DMS79 treated with DMSO at 0.1 percent for 48 hours (cell line): ENCODE measurements at places on chromosomes 11 and 22.

- DNase-seq = no peak
These were observed 62.1 kb downstream of the DDI1 start for GRCh38 chr11:104098555-104098954.

DNA sequence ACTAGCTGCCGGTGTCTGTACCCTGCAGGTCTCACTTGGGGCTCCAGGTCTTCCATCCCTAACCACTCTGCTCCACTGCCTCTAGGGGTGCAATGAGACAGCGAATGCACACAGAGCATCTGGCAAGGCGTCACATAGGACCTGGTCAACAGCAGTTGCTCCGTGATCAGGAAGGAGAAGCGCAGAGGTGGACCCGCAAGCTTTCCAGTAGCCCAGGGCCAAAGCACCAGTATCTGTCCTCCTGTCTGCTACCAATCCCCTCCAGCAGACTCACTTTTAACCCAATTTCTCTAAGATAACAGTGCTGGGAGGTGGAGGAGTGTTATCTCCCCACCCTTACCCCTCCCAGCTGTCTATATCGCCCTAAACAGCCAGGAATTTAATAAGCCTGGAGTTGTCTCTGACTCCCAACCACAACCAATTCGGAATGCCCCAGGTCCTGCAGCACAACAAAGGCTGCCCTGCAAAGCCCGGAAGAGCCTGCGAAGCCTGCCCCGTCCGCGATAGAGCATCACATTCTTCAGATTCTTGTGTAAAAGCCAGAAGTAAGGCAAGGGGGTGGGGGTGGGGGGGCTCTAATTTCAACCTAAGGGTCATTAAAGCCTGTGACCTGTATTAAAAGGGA is 19.3 kb downstream of the MYH9 start:
- DNase-seq = no peak

DNA sequence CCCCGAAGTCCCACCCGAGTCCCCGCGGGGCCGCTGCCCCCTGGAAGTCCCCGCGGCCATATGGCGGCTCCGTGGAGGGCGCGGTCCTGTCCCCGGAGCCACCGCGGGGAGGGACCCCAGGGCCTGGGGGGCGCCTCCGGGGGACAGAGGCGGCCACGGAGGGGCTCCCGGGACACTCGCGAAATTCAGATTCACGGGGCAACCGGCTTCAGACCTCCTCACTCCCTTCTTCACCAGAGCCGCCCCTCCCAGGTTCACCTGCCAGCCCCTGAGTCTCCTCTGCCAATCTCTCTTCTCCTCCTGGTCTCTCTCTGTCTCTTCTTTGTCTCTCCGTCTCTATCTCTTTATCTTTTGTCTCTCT is 28.2 kb upstream of the TOLLIP start:
- no peak for DNase-seq

GRCh38 chr22:19784384-19785175 is 24.0 kb downstream of the TBX1 start:
- DNase-seq = no peak

- no peak for DNase-seq
These were observed 77.8 kb upstream of the LINC01488 start for GRCh38 chr11:69403556-69404215.

DNA sequence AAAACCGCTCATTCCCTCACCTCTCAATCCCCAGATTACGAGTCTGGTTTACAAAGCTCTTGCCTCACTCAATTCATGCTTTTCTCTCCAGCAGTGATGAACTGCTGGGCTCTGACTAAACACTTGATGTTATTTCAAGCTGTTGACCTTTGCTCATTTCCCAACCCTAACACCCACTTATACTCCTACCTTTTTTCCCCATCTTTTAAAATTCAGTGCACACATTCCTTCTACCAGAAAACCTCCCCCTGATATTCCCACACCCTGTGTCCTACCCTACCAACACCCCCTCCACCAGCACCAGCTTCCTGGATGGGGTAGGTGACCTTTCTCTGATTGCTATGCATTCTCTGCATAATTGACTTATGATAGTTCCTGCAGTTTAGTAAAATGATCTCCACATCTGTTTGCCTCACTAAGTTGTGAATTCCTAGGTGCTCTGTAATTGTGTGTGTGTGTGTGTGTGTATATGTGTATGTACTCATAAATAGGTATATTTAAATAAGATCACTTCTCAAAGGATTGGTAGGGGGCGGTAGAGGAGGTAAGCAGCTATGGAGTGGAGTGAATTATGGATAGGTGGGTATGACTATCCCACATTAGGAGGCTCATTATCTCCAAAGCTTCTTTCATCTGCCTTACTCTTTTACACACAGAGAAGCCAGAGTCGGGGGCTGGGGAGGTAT is 842 bp downstream of the HEPACAM start:
- no peak for DNase-seq

DNA sequence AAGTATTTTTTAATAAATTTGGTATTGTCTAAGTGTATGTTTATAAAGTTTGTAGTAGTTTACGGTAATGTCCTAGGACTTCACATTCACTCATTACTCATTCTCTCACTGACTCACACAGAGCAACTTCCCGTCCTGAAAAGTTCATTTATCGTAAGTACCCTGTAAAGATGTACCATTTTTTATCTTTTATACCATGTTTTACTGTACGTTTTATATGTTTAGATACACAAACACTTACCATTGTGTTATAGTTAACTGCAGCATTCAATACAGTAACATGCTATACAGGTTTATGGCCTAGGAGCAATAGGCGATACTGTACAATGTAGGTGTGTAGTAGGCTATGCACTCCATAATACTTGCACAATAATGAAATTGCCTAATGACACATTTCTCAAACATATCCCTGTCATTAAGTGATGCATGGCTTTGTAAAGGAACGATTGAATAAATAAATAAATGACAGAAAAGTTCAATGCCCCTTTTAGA is 12.5 kb upstream of the CARD18 start:
- no peak for DNase-seq

DNA sequence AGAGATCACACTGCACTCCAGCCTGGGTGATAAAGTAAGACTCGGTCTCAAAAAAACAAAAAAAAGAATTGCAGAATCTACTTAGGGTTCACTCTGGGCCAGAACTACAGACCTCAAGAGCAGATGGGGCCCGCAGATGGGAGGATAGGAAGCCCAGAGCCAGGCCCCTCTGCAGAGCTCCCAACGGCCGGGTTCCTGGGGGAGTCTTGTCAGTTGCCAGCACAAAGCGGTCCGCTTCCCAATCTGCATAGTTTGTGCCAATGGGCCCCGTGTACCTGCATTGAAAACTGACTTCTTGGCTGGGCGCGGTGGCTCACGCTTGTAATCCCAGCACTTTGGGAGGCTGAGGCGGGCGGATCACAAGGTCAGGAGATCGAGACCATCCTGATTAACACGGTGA is 1.7 kb upstream of the CHID1 start:
- DNase-seq = no peak

- DNase-seq = no peak
These were observed 13.6 kb upstream of the NUP160 start for GRCh38 chr11:47861728-47862127.

DNA sequence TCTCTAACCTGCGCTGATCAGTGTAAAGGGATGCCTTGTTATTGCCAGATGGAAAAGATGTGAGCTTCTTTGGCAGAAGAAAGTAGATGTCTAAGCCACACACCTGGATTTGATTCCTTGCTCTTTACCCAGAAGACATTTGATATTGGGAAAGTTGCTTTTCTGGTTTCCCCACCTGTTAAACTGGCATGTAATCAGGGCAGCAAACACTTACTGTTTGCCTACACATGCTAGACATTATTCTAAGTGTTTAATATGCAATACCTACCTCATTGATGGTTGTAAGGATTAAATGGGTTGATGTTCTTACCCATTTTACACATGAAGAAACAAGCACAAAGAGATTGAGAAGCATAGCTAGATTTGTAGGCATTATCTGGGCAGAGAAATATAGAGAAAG is 16.6 kb downstream of the ASRGL1 start:
- DNase-seq = no peak

DNA sequence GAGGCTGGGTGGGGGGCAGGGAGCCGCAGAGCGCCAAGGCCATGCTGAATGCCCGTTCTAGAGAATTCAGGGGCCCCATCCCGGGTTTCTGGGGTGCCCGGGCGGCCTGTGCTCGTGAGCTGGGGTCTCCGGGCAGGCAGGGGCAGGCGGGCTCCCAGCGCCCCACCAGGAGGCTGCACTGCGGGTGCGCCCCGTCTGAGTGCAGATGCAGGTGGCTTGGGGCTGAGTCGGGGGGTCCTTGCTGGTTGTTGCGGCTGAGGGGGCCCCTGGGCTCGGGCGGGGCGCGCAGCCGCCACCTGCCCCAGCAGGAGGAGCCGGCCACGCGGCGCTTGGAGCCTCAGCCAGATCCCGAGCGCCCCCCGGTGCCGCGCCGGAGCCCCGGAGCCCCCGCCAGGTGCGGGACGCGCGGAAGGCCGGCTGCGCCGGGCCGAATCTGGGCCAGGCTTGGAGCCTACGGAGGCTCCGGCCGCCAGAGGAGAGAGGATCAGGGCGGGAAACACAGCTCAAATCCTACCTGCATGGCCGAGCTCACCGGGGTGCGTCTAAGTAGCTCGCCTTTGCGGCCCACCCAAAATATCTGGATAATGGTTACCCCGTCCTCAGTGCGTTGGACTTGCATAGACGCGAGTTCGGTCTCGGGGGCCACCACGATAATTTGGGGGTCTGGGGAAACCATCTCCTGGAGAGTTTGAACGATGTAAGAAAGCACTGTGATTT is 590 bp upstream of the IGF2 start:
- DNase-seq = peak; percentile 30

GRCh38 chr22:48857202-48857805 is 970.4 kb downstream of the BRD1 start:
- DNase-seq = no peak

- DNase-seq = no peak
These were observed 96.4 kb downstream of the AMOTL1 start for GRCh38 chr11:94864506-94865045.

GRCh38 chr11:17547051-17547577 is at the start of gene OTOG:
Gene OTOG, plus strand, starts transcription at chr11:17547259. Its CDS starts 114 bp downstream, at chr11:17547373.
- DNase-seq = peak; percentile 87

DNA sequence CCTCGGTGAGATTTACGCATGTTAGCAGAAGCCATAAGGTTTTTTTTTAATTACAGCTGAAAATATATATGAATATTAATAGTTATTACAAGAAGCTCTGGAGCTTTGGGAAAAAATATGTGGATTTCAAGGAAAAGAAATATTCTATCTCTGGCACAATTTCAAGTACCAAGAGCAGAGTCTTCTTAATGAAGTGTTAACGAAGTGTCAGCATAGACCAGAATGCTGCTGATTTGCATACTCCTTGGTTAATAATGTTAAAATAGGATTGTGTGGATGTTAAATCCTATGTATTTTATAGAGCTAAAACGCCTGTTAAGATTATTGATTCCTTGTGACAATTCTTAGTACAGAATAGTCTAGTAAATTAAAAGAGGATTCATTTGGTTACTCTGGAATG is 57.0 kb upstream of the FAT3 start:
- DNase-seq = no peak

GRCh38 chr11:79159657-79160450 is 281.0 kb downstream of the TENM4 start:
- no peak for DNase-seq

DNA sequence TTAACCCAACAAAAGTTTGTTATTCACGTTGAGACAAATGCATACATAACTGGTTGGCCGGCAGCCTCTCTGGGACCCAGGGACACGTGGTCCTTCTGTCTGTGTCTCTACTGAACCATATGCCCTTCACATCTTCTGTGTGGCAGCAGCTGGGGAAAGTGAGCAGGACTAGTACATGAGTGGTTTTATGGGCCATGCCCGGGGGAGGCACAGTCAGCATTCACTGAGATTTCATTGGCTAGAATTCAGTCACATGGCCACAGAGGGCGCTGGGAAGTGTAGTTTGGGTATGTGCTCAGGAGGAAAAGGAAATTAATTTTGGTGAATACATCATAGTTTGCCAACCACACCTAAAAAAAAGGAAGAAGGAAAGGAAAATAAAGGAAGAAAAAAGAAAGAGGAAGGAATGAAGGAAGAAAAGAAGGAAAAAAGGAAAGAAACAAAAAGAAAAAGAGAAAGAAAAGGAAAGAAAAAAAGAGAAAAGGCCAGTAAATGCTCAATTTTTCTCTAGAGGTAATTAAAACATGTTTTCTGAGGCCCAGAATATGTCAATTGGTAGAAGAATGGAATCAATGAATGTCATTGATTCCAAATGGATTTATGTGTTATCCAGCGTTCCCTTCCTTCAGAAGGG is 55.9 kb upstream of the KIRREL3 start:
- no peak for DNase-seq

- peak; percentile 57 for DNase-seq
These were observed 27.6 kb downstream of the BCR start for GRCh38 chr22:23207729-23208393.

DNA sequence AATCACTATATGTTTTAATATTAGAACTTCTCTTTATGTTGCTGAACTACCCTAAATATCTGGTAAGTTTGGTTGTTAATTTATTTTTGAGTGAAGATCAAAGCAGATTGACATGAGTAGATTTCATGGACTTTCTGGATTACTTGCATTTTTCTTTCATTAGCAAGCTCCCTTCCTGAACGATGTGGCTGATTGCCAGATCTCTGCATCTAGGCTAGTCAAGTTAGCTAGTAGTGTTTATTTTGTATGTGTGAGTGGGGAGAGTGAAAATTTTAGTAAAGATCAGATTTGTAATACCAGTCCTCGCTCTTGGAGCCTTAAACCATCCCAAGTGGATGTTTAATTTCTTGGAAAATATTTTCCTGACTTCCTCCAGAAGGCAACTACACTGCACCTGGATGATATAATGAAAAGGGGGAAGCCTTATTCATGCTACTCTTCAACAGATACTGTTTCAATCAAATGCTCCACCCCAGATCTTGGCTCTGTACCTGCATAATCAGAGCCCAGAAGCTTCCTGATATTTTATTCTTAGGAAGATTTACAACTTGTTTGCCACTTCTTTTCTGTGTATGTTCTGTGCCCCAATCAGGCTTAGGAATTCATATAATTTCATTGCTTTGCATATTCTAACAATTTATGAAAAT is 143.2 kb upstream of the GRIA4 start:
- DNase-seq = no peak

DNA sequence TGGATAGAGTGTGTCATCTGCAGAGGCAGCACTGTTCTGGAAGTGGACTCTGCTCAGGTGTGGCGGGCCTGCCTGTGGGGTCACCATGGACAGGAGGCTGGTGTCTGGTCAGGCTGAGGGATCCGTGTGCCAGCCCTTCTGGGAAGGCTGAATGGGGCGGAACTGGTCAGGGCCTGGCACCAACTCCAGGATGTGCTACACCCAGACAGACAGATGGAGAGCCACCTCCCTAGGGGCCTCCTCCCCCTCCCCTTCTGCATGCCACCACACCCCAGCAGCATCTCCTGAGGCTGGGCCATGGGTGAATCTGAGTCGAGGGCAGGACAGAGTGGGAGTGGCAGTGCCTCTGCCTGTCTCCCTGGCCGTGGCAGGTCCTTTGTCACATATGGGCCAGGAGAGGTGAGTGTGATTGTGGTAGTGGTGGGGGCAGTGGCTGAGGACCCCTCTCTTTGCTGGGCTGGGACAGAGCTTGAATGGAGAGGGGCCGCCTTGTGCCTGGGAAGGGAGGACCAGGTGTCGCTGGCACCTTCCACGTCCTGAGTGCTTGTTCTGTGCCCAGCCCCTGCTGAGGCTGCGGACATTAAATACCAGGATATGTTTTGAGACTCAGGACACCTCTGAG is 29.1 kb downstream of the ST3GAL4 start:
- DNase-seq = no peak
